GM23248 (cell line): ENCODE measurements at places on chromosomes 3 and 15. TPM values are rescaled to one million over a fixed set of nuclear protein-coding genes. Genes with fewer than 3 reads are reported as not detected.

The THPO gene
- not detected in 2 replicates for total RNA-seq

The PARP15 gene
- under 0.01 TPM in 1 of 2 replicates, not detected in the other for total RNA-seq

DNA sequence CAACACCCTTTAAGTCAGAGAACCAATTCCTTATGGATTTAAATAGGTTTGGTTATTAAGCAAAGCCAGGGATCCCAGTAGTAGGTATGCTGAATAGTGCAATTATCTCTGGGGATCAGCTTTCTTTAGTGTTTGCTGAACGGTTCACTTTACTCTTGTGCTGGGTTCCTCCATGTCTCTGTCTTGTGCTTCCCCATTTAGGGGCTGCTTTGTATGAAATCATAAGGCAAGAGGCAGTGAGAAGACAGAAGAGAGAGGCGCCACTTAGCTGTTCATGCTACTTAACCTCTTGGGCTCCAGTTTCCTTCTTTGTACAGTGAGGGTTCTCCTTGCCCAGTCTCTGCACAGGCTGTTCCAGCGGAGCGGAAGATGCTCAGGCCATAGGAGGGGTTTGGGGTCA is 3.5 kb downstream of the ST6GAL1 start:
- H3K27me3 ChIP-seq, result peaks cover 50% of the 10 kb centered on the region
- no peak overlapping the region for H3K27ac ChIP-seq
- no peak overlapping the region for H3K4me3 ChIP-seq
- H3K36me3 ChIP-seq, result no peaks in the 10 kb centered on the region
- no peak for DNase-seq

The ACKR2 gene
- total RNA-seq, result 0.11 TPM in 1 of 2 replicates, not detected in the other

The KBTBD12 gene
- not detected in 2 replicates for total RNA-seq

DNA sequence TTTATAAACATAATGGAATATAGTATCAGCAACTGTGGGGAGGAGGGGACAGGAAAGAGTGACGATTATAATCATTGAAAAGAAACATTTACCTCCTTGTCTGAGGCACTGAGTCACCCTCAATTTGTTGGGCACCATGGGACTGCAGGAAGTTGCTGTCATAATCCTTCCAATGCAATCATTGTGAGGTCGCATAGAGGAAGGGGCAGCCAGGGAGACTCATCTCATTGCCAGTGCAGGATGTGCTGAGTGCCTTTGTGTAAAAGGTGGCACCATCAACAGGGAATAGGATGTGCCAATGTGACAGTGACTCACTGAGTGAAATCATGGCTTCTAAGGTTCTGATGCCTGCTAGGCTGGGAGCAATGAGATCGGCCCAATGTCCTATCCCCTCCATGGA is 300.4 kb upstream of the ADAMTS9 start:
- no peaks in the 10 kb centered on the region for H3K36me3 ChIP-seq
- DNase-seq, result no peak
- H3K4me1 ChIP-seq, result no peaks in the 10 kb centered on the region
- no peak overlapping the region for H3K4me3 ChIP-seq
- no peaks in the 10 kb centered on the region for H3K27me3 ChIP-seq
- no peak overlapping the region for H3K27ac ChIP-seq

The IL17RE gene
- 0.51 and 5.5 TPM in 2 replicates for total RNA-seq

GRCh38 chr3:196524527-196524926 is 9.4 kb upstream of the SMCO1 start:
- no peaks in the 10 kb centered on the region for H3K36me3 ChIP-seq
- H3K4me1 ChIP-seq, result peaks cover 10% of the 10 kb centered on the region
- H3K27ac ChIP-seq, result no peak overlapping the region
- no peaks in the 10 kb centered on the region for H3K27me3 ChIP-seq

The KLHL25 gene
- 2.5 and 7.1 TPM in 2 replicates for total RNA-seq

DNA sequence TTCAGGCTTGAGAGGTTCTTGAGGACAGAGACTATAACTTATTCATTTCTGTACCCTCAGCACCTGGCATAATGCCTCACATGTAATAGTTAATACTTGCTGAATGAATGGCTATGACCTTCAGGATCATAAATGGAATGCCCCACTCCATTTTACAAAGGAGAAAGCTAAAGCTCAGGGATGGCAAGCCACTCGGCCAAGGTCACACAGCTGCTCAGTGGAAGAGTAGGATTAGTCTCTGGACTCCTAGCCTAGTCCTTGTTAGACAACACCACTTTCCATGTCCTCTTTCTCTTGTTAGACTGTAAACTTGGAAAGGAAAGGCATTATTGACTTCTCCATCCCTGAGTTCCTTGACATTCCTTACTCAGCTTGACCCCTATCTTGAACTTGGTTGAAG is 3.2 kb upstream of the ALPK3 start:
- H3K4me1 ChIP-seq, result no peaks in the 10 kb centered on the region
- no peak overlapping the region for H3K4me3 ChIP-seq
- no peak for DNase-seq
- no peaks in the 10 kb centered on the region for H3K36me3 ChIP-seq
- H3K27me3 ChIP-seq, result no peaks in the 10 kb centered on the region

GRCh38 chr3:121748680-121749275 is 763 bp downstream of the GOLGB1 start:
- peak; percentile 79 for DNase-seq
- peak overlapping the region; percentile 95 for H3K27ac ChIP-seq
- H3K4me3 ChIP-seq, result peak overlapping the region; percentile 93
- H3K36me3 ChIP-seq, result no peaks in the 10 kb centered on the region
- no peaks in the 10 kb centered on the region for H3K27me3 ChIP-seq

- H3K4me3 ChIP-seq, result no peak overlapping the region
- no peaks in the 10 kb centered on the region for H3K36me3 ChIP-seq
- no peak for DNase-seq
- no peak overlapping the region for H3K27ac ChIP-seq
These were observed 20.7 kb upstream of the DOCK3 start for GRCh38 chr3:50653937-50654595.

The KPNA1 gene
- total RNA-seq, result 34.0 and 46.8 TPM in 2 replicates

The MESP1 gene
- not detected in 2 replicates for total RNA-seq

GRCh38 chr15:78065284-78065872 is 12.1 kb downstream of the TBC1D2B start:
- DNase-seq, result peak; percentile 99
- peaks cover 85% of the 10 kb centered on the region for H3K4me1 ChIP-seq
- no peaks in the 10 kb centered on the region for H3K27me3 ChIP-seq
- peak overlapping the region; percentile 56 for H3K4me3 ChIP-seq
- H3K27ac ChIP-seq, result peak overlapping the region; percentile 97

GRCh38 chr3:13879102-13879945 is 547 bp downstream of the WNT7A start:
- H3K27ac ChIP-seq, result no peak overlapping the region
- H3K4me3 ChIP-seq, result 0 out of 2 replicates have a peak overlapping the region, but pooled peaks have one; percentile 23
- H3K4me1 ChIP-seq, result no peaks in the 10 kb centered on the region
- no peak for DNase-seq
- H3K27me3 ChIP-seq, result peaks cover 74% of the 10 kb centered on the region

- peak; percentile 71 for DNase-seq
- H3K4me3 ChIP-seq, result peak overlapping the region; percentile 75
- H3K27ac ChIP-seq, result peak overlapping the region; percentile 95
- H3K27me3 ChIP-seq, result no peaks in the 10 kb centered on the region
- H3K36me3 ChIP-seq, result no peaks in the 10 kb centered on the region
- peaks cover 61% of the 10 kb centered on the region for H3K4me1 ChIP-seq
These were observed 1.2 kb downstream of the PRICKLE2 start for GRCh38 chr3:64223791-64224745.

- no peaks in the 10 kb centered on the region for H3K36me3 ChIP-seq
- H3K27ac ChIP-seq, result no peak overlapping the region
- H3K4me1 ChIP-seq, result no peaks in the 10 kb centered on the region
- DNase-seq, result no peak
- H3K27me3 ChIP-seq, result no peaks in the 10 kb centered on the region
These were observed 416.2 kb downstream of the IGSF11 start for GRCh38 chr3:118618247-118619040.

GRCh38 chr3:123682781-123683504 is 98.1 kb upstream of the HACD2 start:
- H3K4me1 ChIP-seq, result peaks cover 16% of the 10 kb centered on the region
- H3K36me3 ChIP-seq, result peaks cover 5% of the 10 kb centered on the region; the same call in 1 of the 2 replicates
- H3K27ac ChIP-seq, result no peak overlapping the region
- no peak overlapping the region for H3K4me3 ChIP-seq
- DNase-seq, result no peak

- H3K27ac ChIP-seq, result no peak overlapping the region
- peaks cover 36% of the 10 kb centered on the region for H3K4me1 ChIP-seq
- H3K36me3 ChIP-seq, result peaks cover 16% of the 10 kb centered on the region; the same call in 1 of the 2 replicates
These were observed 22.2 kb downstream of the TMEM43 start for GRCh38 chr3:14147066-14147435.

DNA sequence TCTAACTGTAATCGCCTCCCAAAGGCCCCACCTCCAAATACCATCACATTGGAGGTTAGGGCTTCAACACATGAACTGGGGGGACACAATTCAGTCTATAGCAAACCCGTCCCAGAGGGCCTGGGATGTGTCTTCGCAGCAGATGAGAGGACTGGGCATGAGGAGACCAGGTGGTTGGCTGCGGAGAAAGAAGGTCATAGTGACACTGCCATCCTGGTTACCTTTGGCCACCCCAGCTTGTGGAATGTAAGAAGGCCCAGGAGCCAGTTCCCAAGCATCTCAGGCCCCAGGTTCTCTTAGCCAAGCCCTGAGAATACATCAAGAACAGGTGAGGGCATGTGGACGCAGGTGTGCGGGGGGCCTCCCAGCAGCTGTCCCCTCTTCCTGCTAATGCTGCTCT is 6.4 kb upstream of the RARRES1 start:
- H3K4me1 ChIP-seq, result no peaks in the 10 kb centered on the region
- no peak overlapping the region for H3K4me3 ChIP-seq

DNA sequence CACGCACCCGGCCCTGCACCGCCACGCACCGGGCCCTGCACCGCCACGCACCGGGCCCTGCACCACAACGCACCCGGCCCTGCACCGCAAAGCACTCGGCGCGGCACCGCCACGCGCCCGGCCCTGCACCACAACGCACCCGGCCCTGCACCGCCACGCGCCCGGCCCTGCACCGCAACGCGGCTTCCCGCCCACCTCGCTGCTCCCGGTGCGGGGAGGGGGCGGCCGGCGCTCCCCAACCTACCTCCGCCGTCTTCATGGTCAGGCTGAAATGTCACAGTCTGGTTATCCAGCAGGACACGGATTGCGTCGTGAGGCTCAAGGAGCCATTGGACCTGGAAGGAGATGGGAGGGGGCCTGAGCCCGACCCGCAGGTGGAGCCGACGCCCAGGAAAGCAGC is 41.8 kb downstream of the MUC20 start:
- no peaks in the 10 kb centered on the region for H3K36me3 ChIP-seq
- no peak overlapping the region for H3K27ac ChIP-seq
- peaks cover 16% of the 10 kb centered on the region for H3K27me3 ChIP-seq
- DNase-seq, result no peak
- H3K4me3 ChIP-seq, result no peak overlapping the region
- no peaks in the 10 kb centered on the region for H3K4me1 ChIP-seq

- peaks cover 36% of the 10 kb centered on the region for H3K4me1 ChIP-seq
- peaks cover 9% of the 10 kb centered on the region; the same call in 1 of the 2 replicates for H3K36me3 ChIP-seq
- peak overlapping the region; percentile 84; the same call in 1 of the 2 replicates for H3K4me3 ChIP-seq
- DNase-seq, result no peak
- H3K27ac ChIP-seq, result no peak overlapping the region
- no peaks in the 10 kb centered on the region for H3K27me3 ChIP-seq
These were observed 4.6 kb downstream of the TLE3 start for GRCh38 chr15:70093070-70093469.

DNA sequence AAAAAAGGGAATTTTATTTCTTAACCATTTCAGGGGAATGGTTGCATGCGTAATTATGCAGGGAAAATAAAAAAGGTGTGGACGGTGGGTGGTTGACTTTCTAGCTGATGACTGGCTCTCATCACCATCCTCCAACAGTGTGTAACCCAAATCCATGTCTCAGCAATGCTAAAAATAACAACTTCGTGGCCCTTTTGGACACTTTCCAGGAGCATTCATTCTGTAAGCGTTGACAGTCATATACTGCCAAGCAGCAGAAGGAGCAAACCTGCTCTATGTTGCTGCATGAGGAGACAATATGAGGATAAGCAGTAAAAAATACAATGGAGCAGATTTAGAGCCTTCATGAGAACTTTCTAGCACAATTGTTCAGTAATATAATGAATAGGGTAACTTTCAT is 189.1 kb downstream of the ANXA2 start:
- DNase-seq, result peak; percentile 9
- H3K27ac ChIP-seq, result no peak overlapping the region
- H3K36me3 ChIP-seq, result no peaks in the 10 kb centered on the region
- no peak overlapping the region for H3K4me3 ChIP-seq
- peaks cover 31% of the 10 kb centered on the region for H3K27me3 ChIP-seq

- no peaks in the 10 kb centered on the region for H3K27me3 ChIP-seq
- peak; percentile 3 for DNase-seq
- no peak overlapping the region for H3K4me3 ChIP-seq
- H3K4me1 ChIP-seq, result no peaks in the 10 kb centered on the region; the same call in 1 of the 2 replicates
- no peaks in the 10 kb centered on the region for H3K36me3 ChIP-seq
- H3K27ac ChIP-seq, result no peak overlapping the region
These were observed 102.2 kb downstream of the CTNNB1 start for GRCh38 chr3:41301548-41301947.

DNA sequence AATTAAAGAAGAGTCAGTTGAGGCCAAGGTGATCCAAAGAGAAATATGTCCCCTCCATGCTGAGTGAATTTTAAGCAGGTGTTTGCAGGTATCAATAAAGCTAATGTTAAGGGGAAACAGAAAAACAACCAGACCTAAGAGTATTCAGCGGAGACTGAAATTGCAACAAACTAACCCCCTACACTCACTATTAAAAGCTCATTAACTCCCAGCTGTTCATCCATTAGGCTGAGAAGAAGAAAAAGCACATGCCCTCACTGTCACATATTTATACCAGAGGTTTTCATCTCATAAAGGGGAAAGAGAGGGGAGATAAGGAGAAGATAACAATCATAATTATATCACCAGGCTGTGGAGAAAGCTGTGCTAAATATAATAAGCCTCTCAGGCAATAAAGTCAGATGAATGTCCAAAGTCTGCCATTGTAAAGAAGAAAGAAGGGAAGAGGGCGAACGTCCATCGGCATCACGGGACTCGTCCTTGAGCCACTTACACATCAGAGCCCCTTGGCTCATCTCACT is 145.2 kb downstream of the TAFA4 start:
- no peaks in the 10 kb centered on the region for H3K36me3 ChIP-seq
- no peak overlapping the region for H3K27ac ChIP-seq
- H3K4me3 ChIP-seq, result no peak overlapping the region
- no peaks in the 10 kb centered on the region for H3K4me1 ChIP-seq
- no peak for DNase-seq
- H3K27me3 ChIP-seq, result no peaks in the 10 kb centered on the region

- H3K4me3 ChIP-seq, result no peak overlapping the region
- H3K36me3 ChIP-seq, result 0 out of 2 replicates have a peak, but pooled peaks cover 5% of the 10 kb centered on the region
- no peak for DNase-seq
- H3K27me3 ChIP-seq, result no peaks in the 10 kb centered on the region
These were observed 38.0 kb downstream of the SMAD3 start for GRCh38 chr15:67103432-67103831.

- H3K36me3 ChIP-seq, result no peaks in the 10 kb centered on the region
- H3K4me3 ChIP-seq, result no peak overlapping the region
- no peak overlapping the region for H3K27ac ChIP-seq
- peaks cover 7% of the 10 kb centered on the region for H3K4me1 ChIP-seq
These were observed 571.6 kb upstream of the CCDC54 start for GRCh38 chr3:106805625-106806024.

DNA sequence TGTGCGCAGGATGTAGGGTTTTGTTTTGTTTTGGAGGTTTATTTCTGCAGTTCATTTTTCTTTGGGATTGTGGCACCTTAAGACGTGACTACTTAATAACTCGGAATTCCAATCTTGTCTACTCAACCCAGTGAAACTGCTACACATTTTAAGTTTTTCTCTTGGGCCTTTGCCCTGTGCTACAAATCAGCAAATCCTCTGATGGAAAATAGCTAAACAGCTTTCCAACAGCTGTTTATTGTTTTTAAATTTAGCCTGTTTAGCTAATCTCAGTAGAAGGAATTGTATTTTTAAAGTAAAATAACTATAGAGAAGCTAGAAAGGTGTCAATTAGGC is 48.4 kb downstream of the OPA1 start:
- peak; percentile 49 for DNase-seq
- H3K36me3 ChIP-seq, result peaks cover 58% of the 10 kb centered on the region
- H3K4me1 ChIP-seq, result peaks cover 18% of the 10 kb centered on the region
- no peak overlapping the region for H3K4me3 ChIP-seq
- H3K27me3 ChIP-seq, result no peaks in the 10 kb centered on the region
- peak overlapping the region; percentile 60 for H3K27ac ChIP-seq
